ENCODE measurements at places on chromosomes 3 and 15.
A peak's percentile ranks its signal among the peaks of the same experiment; 100 is the strongest.

- no peak for DNase-seq
Observed at GRCh38 chr15:70875001-70875782, 17.0 kb downstream of the THAP10 start.

DNA sequence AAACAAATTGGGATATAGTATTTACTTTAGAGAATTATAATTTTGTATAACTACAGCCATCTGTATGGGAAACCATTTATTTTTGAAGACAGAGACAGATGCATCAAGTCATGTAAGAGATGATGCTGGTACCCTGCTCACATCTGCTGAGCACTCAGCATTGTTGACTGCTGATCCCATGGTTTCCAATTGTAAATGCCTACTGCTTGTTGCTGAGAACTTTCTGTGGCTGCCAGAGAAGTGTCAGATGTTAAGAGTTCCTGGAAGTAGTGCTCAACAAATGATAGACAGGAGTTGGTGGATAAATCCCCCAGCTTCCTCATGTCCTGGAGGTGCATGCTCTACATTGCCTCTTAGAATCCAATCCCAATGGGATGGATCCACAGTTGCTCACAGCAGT, 167.1 kb downstream of the OXSM start:
- DNase-seq = no peak

GRCh38 chr15:43913941-43914340, 87.1 kb downstream of the WDR76 start:
- no peak for DNase-seq

GRCh38 chr3:45546716-45547701, 47.5 kb upstream of the LIMD1 start:
- DNase-seq = peak; percentile 47

DNA sequence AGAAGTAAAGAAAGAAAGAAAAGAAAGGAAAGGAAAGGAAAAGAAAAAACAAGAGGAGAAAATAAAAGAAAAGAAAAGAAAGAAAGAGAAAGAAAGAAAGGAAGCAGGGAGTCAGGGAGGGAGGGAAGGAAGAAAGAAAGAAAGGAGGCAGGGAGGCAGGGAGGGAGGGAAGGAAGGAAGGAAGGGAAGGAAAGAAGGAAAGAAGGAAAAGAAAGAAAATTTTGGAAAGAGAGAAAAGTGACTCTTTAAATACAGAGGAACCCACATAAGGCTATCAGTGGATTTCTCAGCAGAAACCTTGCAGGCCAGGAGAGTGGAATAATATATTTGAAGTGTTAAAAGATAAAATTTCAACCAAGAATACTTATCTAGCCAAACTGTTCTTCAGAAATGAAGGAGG, 44.2 kb upstream of the GNB4 start:
- DNase-seq = no peak

- DNase-seq = no peak
Observed at GRCh38 chr15:29356786-29357185, 87.2 kb upstream of the NSMCE3 start.

DNA sequence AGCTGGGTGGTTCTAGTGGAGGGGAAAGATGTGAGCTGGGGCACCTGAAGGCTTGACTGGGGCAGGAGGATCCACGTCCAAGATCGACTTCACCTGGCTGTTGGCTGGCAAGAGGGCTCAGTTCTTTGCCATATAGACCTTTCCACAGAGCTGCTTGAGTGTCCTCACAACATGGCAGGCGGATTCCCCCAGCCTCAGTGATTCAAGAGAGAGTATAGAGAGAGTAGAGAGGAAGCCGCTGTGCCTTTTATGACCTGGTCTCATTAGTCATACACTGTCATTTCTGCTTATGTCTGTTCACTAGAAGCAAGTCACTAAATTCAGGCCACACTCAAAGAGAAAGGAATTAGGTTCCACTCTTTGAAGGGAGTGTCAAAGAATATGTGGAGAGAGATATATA, 101.6 kb downstream of the APBA2 start:
- no peak for DNase-seq

- DNase-seq = no peak
Observed at GRCh38 chr15:89384176-89384604, 49.6 kb upstream of the POLG start.

DNA sequence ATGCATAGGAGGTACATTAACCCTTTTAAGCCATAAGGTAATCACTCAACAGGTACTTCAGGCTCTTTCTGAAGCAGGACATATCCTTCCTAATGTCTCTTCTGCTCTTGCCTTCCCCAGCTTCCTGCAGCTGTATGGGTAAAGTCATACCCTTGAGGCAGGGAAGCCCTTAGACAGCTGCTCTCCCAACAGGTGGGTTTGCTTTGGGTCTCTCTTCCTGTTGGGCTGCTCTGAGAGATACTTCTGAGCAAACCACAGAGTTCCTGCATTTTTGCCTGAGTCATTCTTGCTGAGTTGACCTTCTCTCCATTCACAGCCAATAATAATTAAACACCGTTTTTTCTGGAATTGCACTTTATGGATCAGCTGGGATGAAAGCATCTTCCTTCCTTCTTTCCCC, 2.0 kb upstream of the TRAT1 start:
- DNase-seq = no peak

DNA sequence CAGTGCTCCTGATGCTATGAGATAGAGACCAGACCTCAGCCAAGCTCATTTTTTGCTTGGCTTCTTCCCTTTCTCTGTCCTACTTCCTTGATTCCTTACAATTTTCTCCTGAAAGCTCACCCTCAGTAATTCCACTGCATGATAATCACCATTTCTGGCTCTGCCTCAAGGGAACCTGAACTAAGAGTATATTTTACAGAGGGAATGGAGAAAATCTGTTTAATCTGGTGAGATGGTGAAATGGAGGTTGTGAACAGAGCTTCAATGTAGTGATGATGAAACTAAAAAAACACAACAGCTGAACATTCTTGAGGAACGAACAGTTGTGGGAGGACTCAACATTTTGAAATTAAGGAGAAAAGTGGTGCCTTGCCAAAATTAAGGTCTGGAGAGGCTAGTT, 16.3 kb downstream of the HHLA2 start:
- DNase-seq = no peak

- no peak for DNase-seq
Observed at GRCh38 chr3:135083756-135084155, 288.7 kb downstream of the EPHB1 start.

DNA sequence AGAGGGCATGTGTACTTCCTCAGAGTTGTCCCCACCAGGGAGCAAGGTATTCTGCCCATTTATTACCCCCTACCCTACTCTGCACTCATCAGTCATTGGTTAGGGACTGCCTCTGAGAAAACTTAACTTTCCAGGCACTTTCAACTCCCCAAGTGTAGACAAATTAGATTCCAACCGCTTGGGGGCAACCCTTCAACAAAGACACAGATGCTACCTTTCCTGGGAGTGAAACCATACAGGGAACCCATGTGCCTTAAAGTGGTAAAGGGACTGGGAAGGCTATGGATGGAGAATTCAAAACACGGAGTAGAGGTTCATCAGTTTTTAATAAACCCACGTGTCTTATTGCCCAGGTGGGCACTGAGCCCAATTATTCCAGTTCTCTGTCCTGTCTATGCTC, 19.4 kb upstream of the UBE2E2 start:
- peak; percentile 60 for DNase-seq

GRCh38 chr15:63335543-63336240, 46.0 kb downstream of the CA12 start:
- DNase-seq = peak; percentile 29

DNA sequence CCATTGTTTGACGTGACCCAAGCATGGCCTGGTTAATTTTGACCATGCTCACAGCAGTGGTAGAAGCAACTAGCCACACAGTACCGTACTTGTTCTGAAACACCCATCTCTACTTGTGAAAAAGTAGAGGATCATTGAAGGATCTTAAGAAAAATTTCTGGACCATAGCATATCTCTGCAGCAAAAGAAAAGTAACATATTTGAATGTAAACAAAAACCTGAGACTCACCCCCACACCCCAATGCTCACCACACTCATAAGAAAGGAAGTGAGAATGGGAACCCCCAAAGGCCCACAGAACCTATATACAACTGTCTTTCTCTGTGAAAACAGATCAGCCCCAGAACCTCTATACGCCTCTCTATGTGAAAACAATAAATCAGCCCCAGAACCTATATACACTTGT, 33.8 kb upstream of the TFRC start:
- no peak for DNase-seq
